Activated naive CD4-positive, alpha-beta T cell treated with Interleukin-2 at 50 U/mL for 16 hours (primary cell): ENCODE measurements at places on chromosomes 16 and 17.

- DNase-seq: no peak
Measured at GRCh38 chr16:72969146-72969545, 78.8 kb downstream of the ZFHX3 start.

DNA sequence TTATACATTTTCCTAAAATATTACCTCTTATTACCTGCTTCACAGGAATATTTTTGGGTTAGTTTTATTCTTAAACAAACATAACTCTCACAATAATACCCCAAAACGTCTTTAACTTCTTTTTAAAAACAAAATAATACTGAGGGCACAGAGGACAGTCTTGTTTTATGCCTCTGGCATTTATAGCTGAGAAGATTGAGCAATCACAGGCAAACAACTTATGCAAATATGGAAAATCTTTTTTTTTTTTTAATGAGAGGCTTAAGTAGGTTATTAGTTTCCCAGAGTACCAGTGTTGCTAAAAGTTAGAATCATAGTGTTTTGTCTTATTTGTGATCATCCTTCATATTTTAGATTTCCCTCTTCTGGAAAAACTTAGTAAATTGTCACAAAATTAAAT lies 195.0 kb downstream of the FTO start:
- DNase-seq: no peak

GRCh38 chr17:3892095-3892998 lies 506 bp downstream of the CAMKK1 start:
- peak; percentile 73 for DNase-seq

DNA sequence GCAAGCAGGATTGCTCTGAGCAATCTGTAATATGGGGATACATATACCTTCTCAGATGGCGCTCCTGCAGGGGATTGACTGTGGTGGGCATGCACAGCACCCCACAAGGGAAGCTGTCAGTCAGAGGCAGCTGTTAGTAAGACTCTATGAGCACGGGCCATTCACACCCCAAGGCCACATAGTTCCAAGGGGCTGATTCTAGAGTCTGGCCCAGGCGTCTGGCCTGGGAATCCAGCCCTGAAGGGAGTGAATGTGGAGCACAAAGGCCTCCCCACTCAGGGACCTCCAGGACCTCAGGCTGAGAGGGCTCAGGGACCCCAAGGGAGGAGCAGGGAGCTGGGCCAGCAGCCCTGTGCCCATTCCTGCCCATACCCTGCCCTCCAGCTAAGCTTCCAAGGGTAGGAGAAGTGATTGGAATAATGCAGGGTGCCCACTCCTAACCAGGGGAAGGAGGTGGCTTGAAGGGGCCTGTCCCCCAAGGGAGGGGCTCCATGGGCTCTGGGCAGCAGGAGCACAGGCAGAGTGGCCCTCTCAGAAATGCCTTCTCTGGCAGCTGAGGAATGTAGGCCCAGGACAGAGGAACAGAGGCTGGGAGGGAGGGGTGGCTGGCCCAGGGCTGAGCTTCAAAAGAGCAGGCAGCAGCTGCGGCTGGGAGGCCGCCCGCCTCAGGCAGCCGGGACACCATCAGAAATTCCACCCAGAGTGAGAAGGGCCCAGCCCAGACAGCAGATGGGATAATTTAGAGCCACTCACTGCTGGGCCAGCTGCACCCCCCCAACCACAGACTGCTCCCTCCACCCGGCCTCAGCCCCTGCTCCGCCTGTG lies 48.9 kb upstream of the MRPS23 start:
- DNase-seq: no peak

DNA sequence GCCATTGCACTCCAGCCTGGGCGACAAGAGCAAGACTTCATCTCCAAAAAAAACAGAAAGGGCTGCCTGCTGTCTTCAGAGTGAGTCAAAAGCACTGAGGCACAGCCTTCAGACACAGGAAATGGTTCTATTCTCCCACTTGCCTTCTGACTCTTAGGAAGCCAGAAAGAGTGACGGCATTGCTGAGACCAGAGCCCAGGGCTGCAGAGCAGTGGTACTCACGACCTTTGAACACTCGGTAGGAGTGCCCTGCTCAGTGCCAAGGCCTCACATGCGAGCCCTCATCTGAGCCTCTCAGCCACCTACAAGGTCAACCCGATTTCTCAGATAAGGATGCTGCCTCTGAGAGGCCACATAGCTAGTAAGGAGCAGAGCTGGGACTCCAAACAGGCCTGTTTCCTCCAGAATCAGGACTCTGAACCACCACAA lies 3.5 kb upstream of the ITGAE start:
- DNase-seq: no peak
